ENCODE measurements at places on chromosomes 16 and 17. TPM values are rescaled to one million over a fixed set of nuclear protein-coding genes. Genes with fewer than 3 reads are reported as not detected.

KRT32 gene
- not detected for total RNA-seq

PLA2G10 gene
- total RNA-seq = not detected

BIRC5 gene
- total RNA-seq = 18.4 TPM

FGF11 gene
- 12.9 TPM for total RNA-seq

ITGB4 gene
- total RNA-seq = 0.69 TPM

MYCBPAP gene
- 1.7 TPM for total RNA-seq

GPR179 gene
- total RNA-seq = 0.10 TPM

GRB7 gene
- 0.13 TPM for total RNA-seq

C16orf86 gene
- total RNA-seq = 2.7 TPM

SKAP1 gene
- not detected for total RNA-seq

SLX1A gene
- 15.0 TPM for total RNA-seq

SPATA32 gene
- not detected for total RNA-seq

CSNK2A2 gene
- total RNA-seq = 44.6 TPM

MYH2 gene
- total RNA-seq = not detected

KIF22 gene
- 9.8 TPM for total RNA-seq

VPS9D1 gene
- total RNA-seq = 13.8 TPM

TLE7 gene
- not detected for total RNA-seq

KRT12 gene
- not detected for total RNA-seq

MT1G gene
- not detected for total RNA-seq

CCL11 gene
- total RNA-seq = not detected

DPEP2 gene
- not detected for total RNA-seq

EPN3 gene
- total RNA-seq = not detected

SHPK gene
- total RNA-seq = 8.4 TPM

SCGB1C2 gene
- total RNA-seq = not detected

TM4SF5 gene
- not detected for total RNA-seq

C1QTNF8 gene
- 0.13 TPM for total RNA-seq

AOC2 gene
- 0.79 TPM for total RNA-seq

TMEM100 gene
- total RNA-seq = 3.1 TPM

Measured in smooth muscle cell of the pulmonary artery (primary cell).